ENCODE measurements at places on chromosomes 7 and 10.

DNA sequence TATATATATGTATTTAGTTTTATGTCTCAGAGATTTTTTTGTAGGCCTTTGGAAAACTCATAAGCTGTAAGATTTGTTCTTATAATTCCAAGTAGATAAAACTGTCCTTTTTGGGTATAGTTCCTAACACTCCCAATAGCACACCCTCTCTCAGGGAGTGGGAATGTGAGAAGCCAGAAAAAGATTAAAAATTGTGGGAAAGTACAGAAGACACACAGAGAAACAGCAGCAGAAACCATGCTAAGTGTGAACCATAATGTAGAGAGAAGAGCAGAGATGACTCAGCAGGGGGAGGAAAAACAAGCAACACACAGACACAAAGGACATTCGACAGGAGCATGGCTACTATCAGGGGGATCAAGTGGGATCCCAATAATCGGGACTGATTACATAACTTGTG is 401.6 kb downstream of the MAGI2 start:
- DNase-seq, result no peak

DNA sequence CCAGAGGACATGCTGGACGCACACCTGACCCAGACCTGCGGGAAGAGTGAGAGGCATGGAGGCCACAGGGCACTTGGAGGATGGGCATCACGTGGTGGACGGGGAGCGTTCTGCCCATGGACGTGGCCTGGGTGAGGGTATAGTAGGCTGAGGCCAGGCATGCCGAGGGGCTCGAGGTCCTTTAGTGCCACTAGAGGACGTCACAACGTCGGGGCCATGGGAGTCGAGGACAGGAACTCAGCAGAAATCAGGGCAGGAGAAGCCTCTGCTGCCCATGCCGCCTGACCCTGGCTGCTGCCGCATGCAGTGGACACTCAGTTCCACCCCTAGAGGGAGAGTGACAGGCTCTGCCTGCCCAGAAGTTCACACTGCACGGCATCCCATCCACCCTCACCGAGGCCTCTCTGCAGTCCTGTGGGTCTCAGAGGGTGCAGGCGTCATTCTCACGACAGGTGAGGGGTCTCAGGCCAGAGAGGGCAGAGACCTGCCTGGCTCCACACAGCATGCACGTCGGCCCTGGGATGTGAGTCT is 198.7 kb downstream of the ADARB2 start:
- DNase-seq, result no peak

- peak; percentile 37 for DNase-seq
These were observed 45.7 kb upstream of the RBM33 start for GRCh38 chr7:155598810-155599210.

GRCh38 chr7:123570390-123571182 is 13.0 kb upstream of the NDUFA5 start:
- DNase-seq, result no peak

DNA sequence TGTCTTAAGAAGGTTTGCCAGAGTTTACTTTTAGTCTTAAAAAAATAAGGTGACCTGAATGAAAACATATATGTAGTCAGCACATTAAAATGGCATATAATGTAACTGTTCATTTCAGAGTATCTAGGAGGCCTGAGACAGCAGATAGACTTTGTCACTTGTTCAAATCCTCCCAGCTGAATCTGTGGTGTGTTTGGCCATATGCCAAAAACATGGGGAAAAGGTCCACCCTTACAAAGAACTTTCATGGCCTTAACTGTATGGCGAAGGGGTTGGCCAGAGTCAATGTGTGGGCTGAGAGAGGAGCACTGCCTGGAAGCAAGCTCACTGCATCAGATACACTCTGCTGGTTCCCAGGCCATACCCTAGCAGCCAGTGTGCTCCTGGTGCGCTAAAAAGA is 113.7 kb downstream of the ALOX5 start:
- no peak for DNase-seq

GRCh38 chr10:77371848-77372799 is 265.5 kb downstream of the KCNMA1 start:
- DNase-seq, result no peak

DNA sequence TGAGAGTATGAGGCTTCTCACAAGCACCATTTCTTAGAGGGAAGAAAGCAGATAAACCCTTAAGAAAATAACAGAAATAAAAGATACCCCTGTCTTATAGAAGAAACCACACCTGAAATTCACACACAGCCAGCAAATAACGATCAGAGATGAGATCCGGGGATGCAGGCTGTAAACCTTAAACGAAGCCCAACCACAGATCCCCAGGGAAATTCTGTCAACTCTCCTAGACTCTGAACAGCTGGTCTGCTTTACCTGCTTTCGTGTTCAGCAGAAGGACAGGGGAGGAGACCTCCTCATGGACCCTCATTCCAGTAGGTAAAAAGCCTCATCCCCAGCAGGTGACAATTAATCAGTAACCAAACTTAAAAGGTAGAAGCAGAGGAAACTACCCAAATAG is 45.0 kb downstream of the VOPP1 start:
- DNase-seq, result no peak

DNA sequence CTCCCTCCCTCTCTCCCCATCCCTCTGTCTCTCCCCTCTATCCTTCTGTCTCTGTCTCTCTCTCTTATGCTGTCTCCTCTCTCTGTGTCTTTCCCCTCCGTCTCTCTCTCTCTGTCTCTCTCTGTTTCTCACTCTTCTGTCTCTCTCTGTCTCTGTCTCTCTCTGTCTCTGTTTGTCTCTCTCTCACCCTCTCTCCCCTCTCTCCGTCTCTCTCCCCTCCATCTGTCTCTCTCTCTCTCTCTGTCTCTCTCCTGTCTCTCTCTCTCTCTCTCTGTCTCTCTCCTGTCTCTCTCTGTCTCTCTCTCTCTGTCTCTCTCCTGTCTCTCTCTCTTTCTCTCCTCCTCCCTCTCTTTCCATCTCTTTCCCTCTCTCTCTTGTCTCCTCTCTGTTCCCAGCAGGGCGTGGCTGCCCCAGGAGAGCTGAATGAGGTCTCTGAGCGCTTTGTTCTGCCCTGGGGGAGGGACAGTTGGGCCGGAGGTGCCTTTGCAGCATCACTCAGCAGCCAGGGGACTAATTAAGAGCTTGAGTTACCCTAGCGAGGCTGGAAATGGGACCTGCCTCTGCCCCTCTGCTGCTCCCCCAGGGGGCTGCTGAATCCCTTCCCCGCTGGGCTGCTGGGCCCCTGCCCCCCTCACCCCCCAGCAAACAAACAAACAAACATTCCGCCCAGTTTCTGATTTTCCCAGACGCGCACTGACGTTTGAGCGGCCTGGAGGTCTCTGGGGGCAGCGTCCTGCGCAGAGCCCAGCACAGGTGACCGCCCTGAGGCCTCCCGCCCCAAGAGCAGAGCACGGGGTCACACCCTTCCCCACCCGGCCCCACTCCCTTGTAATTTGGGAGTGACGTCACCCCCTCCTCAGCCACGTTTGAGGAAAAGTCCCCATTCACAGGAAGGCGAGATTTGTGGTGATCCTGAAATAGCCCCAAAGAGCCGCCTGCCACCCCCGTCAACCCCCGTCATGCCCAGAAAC is 68.1 kb downstream of the PDGFA start:
- DNase-seq, result no peak

GRCh38 chr10:87861566-87861952 is 1.8 kb downstream of the KLLN start:
- peak; percentile 82 for DNase-seq

GRCh38 chr7:11830582-11831155 is 1.3 kb downstream of the THSD7A start:
- peak; percentile 37 for DNase-seq

- DNase-seq, result no peak
These were observed 162.2 kb upstream of the WDR11 start for GRCh38 chr10:120688928-120689327.

GRCh38 chr10:100812978-100813377 is 67.6 kb downstream of the PAX2 start:
- DNase-seq, result no peak

GRCh38 chr7:99786726-99787335 is 2.8 kb upstream of the CYP3A4 start:
- no peak for DNase-seq

DNA sequence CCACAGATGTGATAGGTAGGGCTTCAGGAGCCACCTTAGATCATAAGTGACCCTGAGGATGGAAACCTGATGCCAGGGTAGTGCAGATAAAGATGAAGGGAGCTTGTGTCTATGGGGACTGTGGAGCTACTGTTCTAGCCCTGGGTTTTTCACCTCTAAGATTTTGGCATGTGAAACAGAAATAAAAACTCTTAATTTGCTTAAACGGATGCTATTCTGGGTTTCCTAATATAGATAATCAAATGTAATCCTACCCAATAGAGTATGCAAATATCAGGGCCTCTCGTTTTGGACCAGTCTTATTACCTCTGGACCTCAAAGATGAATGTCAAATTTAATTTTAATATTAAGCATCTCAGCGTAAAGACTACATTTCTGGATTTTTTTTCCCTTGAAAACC is 49.3 kb downstream of the ABCB4 start:
- DNase-seq, result no peak

DNA sequence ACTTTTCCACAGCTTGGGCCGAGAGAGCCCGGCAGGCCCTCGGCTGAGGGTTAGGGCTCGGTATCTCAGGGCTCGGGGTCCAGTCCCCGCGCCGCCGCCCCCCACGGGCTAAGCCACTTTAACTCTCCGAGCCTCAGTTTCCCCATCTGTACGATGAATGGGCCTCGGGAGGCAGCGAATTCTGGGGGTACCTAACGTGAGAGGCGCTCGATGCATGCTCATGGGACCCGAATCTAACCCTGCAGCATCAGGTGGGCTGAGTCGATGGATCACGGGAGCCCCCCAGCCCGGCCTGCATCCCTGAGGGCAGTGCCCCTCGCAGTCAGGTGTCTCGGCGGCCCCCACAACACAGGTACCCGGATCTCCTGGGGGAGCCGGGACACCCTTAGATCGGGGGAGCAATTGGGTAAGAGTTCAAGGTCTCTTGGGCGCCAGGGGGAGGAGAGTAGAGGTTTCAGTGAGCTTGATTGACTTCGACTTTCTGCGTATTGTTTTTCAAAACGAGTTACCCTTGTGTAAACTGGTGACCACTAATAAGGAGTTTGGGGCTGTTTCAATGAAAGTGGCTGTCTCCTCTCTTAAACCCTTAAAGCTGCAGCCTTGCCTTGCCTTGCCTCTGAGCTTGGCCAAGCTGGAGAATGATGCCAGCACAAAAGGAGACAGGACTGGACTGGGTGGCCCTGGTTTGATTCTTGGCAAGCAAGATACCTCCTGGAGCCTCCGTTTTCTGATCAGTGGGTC is 631 bp downstream of the POR start:
- DNase-seq, result peak; percentile 35

- no peak for DNase-seq
These were observed 185.8 kb downstream of the SORCS1 start for GRCh38 chr10:106978756-106979155.

DNA sequence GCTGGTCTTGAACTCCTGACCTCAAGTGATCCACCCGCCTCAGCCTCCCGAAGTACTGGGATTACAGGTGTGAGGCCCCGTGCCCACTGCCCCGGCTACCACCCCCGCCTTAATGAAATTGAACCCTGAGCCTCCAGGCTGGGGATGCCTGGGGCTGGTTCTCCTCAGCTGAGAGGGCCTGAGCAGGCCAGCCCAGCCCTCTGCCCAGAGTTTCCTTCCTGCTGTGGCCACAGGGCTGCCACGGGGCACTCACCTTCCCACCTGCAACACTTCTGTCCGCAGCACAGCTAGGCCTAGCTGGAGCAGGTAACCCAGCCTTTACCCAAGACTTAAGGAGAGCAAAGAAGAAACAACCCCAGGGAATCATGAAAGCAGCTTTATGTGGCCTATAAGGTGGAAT is 78.1 kb upstream of the ANLN start:
- DNase-seq, result no peak

- no peak for DNase-seq
These were observed 121.6 kb downstream of the HECW1 start for GRCh38 chr7:43234073-43234472.

GRCh38 chr10:87850742-87851205 is 12.6 kb downstream of the KLLN start:
- peak; percentile 60 for DNase-seq

GRCh38 chr7:155840262-155840885 is 28.1 kb upstream of the SHH start:
- no peak for DNase-seq

All from HCEC 1CT (cell line).